ENCODE measurements at places on chromosomes 6 and 20.

DNA sequence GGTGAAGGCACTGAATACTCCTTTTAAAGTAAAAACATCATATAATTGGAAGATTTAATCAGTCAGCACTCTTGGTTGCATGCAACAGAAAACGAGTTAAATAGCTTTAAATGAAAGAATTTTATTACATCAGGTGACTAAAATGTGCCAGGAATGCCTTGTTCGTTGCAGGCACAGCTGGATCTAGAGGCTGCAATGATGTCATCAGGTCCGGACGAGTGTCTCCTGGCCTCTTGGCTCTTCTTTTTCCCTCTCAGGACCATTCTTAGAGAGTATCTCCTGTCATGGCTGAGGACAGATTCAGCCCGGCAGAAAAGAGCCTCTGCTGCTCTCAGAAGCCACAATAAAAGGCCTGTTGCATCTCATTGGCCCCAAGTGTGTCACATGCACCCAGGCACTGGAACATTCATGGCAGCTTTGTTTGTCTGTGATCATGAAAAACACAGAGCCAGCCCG, 510.7 kb upstream of the SULF2 start:
- no peak for DNase-seq

- DNase-seq = no peak
Observed at GRCh38 chr20:47392015-47392720, 35.7 kb upstream of the ZMYND8 start.

DNA sequence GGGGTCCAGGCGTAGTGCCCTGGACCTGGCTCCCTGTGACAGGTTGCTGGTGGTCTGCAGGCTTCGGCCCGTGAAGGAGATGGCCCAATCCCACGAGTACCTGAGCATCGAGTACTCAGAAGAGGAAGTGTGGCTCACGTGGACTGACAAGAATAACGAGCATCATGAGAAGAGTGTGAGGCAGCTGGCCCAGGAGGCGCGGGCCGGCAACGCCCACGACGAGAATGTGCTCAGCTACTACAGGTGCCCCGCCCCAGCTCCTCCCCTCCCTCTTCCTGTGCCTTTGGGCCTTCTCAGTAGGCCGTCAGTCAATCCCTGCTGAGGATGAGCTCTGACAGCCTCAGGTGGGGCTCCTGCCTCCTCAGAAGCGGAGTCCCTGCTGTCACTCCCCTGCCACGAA, 42.6 kb downstream of the UQCC2 start:
- DNase-seq = peak; percentile 54

DNA sequence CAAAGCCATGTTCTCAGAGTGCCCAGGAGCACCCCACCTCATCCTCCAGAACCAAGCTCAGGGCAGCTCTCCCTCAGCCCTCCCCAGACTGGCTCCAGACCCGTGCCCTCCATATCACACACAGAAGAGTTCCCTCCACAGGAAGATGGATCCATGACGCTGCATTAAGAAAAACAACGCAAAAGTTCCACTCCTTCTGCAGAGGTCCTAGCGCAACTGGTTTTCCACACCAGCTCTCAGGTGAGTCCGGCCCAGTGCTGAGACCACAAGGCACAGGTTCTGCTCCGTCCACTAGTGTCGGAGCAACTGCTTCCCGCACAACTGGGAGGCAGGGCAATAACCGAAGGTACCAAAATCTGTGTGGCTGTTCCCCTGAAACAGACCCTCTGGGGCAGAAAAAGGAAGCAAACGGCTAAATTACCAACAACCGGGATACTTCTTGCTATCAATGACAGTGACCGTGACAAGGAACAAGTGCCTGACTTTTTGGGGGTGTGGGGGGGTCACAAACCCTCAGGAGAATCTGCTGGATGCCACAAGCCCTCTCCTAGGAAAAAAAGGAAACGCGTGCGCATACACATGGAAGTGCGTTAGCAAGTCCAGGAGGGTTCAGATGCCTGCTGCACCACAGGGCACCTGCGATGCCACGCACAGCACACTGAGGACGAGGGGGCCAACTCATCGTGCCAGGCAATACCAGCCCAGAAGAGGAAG, 49.2 kb downstream of the MYH7B start:
- DNase-seq = no peak

DNA sequence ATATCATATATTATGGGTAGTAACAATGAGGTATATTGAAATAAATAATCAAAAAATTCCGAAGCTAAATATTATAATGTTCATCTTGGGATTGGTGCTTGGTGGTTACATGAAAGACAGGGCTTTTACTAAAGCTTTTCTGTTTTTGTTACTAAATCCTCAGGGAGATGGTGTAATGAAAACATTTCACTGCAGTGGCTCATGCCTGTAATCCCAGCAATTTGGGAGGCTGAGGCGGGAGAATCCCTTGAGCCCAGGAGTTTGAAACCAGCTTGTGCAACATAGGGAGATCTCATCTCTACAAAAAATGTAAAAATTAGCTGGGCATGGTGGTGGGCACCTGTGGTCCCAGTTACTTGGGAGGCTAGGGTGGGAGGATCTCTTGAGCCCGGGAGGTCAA, 42.9 kb downstream of the AFG1L start:
- no peak for DNase-seq

DNA sequence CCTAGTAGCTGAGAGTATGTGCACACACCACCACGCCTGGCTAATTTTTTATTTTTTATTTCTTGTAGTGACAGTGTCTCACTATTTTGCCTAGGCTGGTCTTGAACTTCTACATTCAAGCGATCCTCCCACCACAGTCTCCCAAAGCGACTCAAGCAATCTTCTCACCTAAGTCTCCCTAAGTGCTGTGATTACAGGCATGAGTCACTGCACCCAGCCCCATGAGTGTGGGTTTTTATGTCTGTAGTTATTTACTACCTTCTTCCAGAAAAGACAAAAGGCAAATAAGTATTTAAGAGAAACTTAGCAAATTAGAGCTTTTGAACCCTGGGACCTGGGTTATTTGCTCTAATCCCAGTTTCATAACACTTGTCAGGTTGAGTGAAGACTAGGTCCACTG, 92.3 kb upstream of the HCRTR2 start:
- no peak for DNase-seq

- DNase-seq = no peak
Observed at GRCh38 chr6:1963596-1963995, 281.8 kb downstream of the GMDS start.

- no peak for DNase-seq
Observed at GRCh38 chr6:5250911-5251310, 9.8 kb downstream of the LYRM4 start.

- DNase-seq = no peak
Observed at GRCh38 chr6:99333068-99333467, 16.4 kb downstream of the FAXC start.

DNA sequence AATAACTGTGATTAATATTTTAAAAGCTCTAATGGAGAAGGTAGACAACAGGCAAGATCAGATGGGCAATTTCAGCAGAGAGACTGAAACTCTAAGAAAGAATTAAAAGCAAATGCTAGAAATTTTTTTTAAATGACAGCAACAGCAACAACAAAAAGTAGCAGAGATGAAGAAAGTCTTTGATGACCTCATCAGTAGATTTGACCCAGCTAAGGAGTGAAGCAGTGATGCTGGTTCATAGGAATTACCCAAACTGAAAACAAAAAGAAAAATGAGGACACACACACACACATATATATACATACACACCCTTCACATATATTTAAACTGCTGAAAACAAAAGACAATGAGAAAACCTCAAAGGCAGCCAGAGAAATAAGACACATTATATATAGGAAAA, 197.6 kb upstream of the ARID1B start:
- no peak for DNase-seq

- no peak for DNase-seq
Observed at GRCh38 chr6:144075875-144076274, 19.5 kb downstream of the SF3B5 start.

DNA sequence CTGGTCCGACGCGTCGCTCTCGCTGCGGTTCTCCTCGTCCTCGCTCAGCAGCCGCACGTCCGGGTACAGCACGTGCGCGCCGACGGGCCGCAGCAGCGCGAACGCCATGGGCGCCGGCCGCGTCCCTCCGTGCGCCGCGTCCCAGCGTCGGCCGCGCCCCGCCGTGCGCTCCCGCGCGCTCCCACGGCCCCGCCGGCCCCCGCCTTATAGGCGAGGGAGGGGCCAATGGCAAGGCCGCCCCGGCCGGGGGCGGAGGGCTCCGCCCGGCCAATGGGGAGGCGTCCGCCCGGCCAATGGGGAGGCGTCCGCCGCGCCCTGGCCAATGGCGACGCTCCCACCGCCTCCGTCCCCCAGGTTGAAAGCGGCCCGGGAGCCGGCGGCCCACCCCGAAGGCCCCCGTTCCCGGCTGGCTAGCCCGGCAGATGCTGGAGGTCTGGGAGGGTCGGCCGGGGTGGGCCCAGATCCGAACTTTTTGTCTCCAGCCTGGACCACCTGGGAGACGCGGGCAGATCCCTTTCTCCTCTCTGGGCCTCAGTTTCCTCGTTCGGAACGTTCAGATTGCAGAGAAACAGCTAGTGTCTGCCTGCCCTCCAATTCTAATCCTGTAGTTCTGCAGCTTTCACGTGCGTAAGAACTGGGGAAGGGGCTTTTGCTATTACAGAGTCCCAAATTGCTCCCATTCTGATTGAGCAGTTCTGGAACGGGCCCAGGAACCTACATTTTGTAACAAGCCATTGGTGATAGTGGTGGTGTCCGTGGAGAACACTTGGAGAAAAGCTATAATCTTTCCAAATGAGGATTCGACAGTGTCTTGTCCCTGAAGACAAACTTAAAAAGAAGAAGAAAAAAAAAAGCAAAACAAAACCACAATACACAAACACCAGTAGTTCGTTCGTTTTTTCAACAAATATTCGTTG, at the start of gene TCF15:
Gene TCF15 (minus strand): TSS at position 180 of the 917 bp plus-strand sequence. CDS start 72 bp downstream, at position 108.
- DNase-seq = no peak

GRCh38 chr6:72246926-72247325, 360.6 kb downstream of the RIMS1 start:
- DNase-seq = no peak

- DNase-seq = no peak
Observed at GRCh38 chr20:2814587-2815051, at the start of gene C20orf141. C20orf141 (plus strand) TSS chr20:2814987; CDS start chr20:2815185, 198 bp downstream.

DNA sequence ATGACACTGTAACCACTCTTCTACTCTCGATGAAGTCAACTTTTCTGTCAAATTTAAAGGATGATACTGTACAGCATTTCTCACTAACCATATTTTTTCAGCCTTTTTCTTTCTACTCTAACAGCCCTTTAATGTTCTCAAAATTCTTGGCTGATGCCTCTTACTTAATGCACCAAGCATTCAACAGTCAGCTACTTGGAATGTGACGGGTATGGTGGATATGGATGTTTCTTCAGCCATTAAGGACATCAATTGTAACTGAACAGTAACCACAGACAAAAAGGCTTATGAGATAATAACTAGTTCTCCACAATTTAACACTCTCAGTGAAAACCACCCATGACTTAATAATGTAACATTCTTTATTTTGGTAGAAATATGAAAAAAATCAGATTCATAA, 467.2 kb upstream of the ZNF337 start:
- DNase-seq = no peak
